Activated T-cell treated with anti-CD3 and anti-CD28 coated beads for 1 hour (primary cell): ENCODE measurements at places on chromosomes 1 and 21.

GRCh38 chr1:59115865-59116264 lies 181.0 kb upstream of the FGGY start:
- DNase-seq = no peak

DNA sequence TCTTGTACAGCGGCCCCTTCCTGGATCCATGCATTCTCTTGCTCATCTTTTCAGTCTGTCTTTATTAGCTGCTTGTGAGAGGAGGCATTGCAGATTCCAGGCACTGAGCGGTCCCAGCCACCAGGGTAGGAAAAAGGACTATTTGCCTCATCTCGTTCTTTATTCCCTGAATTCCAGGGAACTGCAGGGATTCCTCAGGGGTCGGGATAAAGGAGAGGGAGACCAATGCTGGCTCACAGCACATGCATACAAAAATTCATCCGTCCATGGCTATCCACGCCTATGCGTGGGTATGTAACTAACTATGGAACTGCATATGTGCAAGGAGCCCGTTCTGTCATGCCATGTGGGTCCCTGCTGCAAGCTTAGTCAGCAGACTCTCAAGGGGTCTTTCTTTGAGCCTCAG lies 879 bp upstream of the PLPPR5 start:
- DNase-seq = no peak

- no peak for DNase-seq
Measured at GRCh38 chr1:9245230-9245619, 10.7 kb downstream of the H6PD start.

- DNase-seq = no peak
Measured at GRCh38 chr1:156648951-156649350, 7.0 kb downstream of the BCAN start.

GRCh38 chr1:160997323-160998038 lies 23.5 kb downstream of the F11R start:
- peak; percentile 33 for DNase-seq

DNA sequence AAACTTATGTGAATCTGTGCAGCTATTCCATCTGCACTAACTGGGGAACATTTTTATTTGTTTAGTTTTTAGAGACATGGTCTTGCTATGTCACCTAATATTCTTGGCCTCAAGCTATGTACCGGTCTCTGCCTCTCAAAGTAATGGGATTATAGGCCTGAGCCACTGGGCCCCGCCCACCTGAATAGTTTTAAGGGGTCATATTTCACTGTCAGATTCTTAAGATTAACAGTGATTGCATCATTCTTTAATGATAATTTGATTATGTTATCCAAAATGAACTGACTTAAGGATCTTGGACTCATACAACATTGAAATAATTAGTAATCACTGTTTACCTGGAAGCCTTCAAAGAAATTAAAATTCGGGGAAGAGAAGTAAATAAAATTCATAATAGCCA lies 12.6 kb upstream of the KLF18 start:
- no peak for DNase-seq

- peak; percentile 83 for DNase-seq
Measured at GRCh38 chr1:21270086-21270689, 20.1 kb downstream of the ECE1 start.

GRCh38 chr1:74584185-74584584 lies 71.8 kb upstream of the LRRC53 start:
- DNase-seq = no peak

DNA sequence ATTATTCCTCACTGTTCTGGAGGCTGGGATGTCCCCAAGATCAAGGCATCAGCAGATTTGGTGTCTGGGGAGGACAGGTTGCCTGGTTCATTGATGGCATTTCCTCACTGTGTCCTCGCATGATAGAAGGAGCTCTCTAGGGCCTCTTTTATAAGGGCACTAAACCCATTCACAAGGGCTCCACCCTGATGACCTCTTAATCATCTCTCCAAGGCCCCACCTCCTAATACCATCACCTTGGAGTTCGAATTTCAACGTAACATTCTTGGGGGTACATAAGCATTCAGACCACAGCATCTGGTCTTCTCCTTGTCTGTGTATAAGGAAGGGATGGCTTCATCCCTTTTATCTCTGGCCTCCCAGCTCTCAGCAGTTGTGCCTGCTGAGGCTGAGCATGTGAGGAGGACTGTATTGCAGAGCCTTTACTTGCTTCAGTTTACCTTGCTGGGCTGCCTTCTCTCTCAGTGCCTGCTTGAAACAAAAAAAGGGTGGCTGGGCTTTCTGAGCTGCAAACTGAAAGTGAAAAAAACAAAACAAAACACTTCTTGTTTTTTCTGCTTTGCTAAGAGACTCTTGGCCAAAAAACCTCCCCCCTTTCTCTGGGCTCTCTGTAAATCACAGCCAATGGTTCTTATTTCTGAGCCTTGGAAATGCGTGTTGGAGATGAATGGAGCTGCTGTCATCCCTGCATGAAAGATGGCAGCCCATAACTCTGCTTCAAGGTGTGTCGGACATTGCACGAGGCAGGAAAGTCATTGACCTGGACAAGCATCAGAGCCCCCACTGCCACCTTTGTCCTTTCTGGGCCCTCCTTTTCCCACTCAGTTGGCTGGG lies 75.8 kb downstream of the RHOU start:
- no peak for DNase-seq

DNA sequence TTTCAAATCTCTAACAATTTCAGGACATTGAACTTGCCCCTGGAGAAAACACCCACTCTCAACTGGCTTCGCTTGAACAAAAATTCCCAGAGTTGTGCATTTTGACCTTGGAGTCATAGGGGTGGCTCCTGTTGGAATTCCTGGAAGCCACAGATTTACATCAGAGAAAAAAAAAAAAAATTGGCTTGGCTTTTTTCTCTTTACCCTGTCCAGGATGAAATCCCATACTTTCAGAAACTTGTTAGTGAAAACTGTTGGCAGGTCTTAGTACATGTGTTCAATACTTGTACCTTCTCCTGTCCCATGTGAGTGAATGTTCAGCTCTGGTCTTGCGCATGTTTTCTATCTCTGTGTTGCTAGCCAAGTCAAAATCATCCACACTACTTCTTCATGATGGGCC lies 228.8 kb downstream of the TGFB2 start:
- DNase-seq = no peak
